ENCODE measurements at places on chromosomes 1 and 21.

DNA sequence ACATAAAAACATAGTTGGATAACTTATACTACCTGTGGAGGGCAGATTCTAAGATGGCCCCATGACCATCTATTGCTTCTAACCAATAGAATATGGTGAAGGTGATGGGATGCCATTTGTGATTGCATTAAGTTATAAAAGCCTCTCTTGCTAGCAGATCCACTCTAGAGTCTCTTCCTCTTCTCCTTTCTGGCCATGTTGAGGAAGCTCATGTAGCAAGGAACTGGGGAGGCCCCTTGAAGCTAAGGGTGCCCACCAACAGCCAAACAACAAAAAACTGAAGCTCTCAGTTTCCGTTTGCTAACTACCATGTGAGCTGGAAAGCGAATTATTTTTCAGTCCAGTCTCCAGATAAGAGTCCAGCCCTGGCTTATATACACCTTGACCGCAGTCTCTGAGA, 16.0 kb upstream of the AGO1 start:
- DNase-seq, result no peak

- no peak for DNase-seq
Measured at GRCh38 chr1:165387505-165387904, 31.0 kb upstream of the LMX1A start.

- no peak for DNase-seq
Measured at GRCh38 chr1:66168948-66169671, 364.8 kb upstream of the SGIP1 start.

GRCh38 chr1:151175863-151176262, at the start of gene TMOD4:
TMOD4 (minus strand) TSS chr1:151175981; CDS start chr1:151174875, 1,106 bp downstream.
- DNase-seq, result no peak

- DNase-seq, result no peak
Measured at GRCh38 chr1:152953761-152954160, 6.8 kb downstream of the SPRR5 start.

Data from activated gamma-delta T cell (primary cell).